ENCODE measurements at places on chromosomes 11 and 22. TPM values are rescaled to one million over a fixed set of nuclear protein-coding genes. Genes with fewer than 3 reads are reported as not detected.

ABTB2 gene
- 3.2 TPM for total RNA-seq

- DNase-seq: no peak
These were observed 69.7 kb downstream of the RAB38 start for GRCh38 chr11:88105526-88105925.

SNX32 gene
- total RNA-seq: not detected

SDHAF2 gene
- total RNA-seq: 67.8 TPM

DNA sequence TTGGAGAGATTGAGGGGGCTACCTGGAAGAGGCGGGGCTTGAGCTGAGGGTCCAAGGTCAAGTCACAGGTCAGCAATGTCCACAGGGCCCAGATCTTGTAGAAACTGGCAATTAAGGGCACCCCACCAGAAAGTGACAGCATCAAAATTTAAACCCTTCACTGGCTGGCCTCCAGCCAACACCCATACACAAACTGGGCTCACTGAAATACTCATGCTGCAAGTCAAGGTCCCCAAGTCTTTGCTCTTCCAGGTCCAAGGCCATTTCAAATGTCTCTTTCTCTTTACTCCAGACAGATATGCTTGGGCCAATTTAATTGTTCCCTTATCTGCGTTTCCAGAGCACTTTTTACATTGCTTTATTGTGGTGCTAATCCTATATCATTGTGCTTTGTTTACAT is 36.4 kb downstream of the LMO2 start:
- no peak for DNase-seq

DNA sequence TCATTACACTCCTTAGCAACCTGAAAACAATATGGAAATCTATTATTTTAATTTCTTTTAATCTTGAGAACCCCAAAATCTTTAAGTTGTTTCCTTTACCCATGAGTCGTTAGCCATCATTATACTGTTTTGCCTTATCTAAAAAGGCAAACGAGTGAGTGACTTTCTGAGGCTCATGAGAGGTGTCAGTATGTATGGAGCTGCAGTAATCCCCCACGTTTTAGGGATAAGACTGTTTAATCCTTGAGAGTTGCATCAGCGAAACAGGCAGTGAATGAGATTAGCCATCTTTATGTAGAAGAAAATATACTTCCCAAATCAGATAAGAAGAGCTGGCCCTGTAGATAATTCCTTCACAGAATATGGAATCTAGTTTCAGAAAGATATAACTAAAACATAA is 1147.0 kb downstream of the DLG2 start:
- no peak for DNase-seq

CCDC73 gene
- total RNA-seq: not detected

DNA sequence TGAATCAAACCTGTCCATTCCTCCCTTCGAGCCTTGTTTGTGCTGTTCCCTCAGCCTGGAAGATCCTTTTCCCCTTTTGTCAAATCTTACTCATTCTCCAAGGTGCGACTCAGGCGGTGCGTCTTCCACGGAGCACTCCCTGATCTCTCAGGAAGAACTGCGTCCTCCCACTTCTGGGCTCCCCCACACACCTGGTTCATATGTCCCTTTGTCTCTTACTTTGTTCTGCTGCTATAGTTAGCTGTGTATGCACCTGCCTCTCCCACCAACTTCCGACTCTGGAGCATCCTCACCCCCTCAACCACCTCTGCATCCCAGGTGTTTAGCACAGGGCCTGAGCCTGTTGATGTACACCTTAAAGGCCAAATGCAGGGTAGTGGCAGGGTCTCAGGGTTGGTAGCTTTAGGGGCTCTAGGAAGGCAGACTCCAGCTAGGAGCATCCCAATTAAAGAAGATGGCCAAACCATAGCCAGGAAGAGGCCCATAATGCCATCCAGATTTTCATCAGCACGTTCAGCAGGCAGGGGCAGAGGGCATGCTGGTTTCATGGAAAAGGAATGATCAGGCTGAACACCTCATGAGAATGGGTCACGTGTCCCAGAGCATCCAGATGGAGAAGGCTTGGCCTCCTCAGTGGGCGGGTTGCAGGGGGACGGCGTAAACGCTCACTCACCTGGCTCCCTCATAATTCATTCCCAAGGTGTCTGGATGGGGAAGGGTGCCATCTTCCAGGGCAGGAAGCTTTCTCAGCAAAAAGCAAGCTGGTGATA is 20.1 kb downstream of the PTPN5 start:
- no peak for DNase-seq

DNA sequence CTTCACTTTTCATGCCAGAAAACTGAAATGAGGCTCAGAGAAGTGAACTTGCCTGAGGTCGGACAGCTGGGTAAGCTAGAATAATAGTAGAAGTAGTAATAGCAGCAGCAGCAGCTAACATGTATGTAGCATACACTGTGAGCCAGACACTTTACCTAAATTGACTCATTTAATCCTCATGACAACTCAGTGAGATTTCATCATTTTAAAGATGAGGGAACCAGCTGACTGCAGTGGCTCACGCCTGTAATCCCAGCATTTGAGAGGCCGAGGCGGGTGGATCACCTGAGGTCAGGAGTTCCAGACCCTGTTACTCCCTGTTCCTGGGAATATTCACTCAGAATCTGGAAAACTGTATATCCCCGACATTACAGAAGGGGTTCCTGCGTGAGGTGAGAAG is 154.5 kb downstream of the DBX1 start:
- no peak for DNase-seq

TNKS1BP1 gene
- total RNA-seq: 12.6 TPM

MADD gene
- 17.2 TPM for total RNA-seq

- no peak for DNase-seq
These were observed 505 bp downstream of the FAM227A start for GRCh38 chr22:38655519-38656255.

RFPL2 gene
- not detected for total RNA-seq

DNA sequence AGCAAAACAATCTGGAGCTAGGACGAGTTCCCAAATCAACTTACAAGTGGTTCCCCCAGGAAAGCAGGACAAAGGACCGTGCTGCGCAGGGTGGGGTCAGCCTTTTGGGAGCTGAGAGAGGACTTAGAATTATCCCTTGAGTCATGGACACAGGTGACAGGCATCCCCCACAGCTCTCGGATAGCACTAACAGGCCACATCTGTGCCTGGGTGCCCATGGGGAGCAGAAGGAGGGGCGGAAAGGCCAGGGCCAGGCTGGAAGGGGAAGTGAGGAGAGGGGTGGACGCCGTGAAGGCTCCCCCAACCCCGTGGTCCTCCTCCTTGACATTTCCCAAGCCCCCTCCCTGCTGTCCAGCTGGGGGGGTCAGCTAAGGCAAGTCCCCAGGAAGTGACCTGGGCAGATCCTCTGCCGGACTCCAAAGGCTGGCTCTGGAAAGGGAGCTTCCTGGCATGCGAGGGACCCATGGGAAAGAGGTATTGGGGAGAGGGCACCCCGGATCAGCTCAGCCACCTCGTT is 31.6 kb upstream of the A4GALT start:
- no peak for DNase-seq

DNA sequence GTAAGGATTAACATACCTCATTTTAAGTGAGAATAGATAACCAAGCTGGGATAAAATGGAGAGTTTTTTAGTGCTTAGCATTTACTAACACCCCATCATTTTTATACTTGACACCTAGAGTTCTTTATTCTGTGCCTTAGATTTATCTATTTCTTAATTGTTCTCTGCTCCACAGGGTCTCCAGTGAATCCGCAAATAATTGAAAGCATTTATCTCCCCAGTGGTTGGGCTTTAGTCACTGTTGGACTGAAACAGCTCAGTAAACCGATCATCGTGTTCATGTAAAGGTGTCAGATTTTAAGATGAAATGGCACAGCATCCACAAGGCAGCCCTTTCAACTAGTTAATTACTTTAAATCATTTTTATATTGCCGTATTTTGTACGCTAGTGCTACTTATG is 17.8 kb upstream of the GRIA4 start:
- no peak for DNase-seq

DNA sequence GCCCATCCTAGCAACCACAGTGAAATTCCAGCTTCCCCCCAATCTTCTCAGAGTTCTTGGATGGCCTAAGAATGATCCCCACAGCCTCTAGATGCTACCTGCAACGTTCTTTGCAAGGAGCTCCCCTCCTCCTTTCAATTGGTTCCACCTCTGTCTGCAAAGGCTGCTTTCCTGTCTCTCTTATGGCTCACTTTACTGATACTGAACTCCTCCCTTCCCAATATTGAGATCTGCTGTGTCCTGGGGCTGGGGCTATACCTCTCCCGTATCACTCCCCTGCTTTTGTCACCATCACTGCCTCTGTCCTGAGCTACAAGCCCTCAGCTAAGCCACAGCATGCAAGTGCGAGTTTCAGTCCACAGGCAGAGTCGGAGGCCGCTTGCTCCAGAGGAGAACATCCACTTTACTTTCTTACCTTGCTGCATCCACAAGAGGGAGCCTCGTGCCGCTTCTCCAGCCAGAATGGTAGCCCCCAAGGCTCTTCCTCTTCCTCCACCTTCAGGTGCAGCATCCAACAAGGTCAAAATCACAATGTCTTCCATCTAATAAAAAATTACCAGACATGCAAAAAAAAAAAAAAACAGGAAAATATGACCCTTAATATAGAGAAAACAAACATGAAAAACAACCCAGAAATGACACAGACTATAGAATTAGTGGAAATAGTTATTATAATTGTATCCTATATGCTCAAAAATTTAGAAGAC is 48.6 kb upstream of the TMEM45B start:
- peak; percentile 26 for DNase-seq

DNA sequence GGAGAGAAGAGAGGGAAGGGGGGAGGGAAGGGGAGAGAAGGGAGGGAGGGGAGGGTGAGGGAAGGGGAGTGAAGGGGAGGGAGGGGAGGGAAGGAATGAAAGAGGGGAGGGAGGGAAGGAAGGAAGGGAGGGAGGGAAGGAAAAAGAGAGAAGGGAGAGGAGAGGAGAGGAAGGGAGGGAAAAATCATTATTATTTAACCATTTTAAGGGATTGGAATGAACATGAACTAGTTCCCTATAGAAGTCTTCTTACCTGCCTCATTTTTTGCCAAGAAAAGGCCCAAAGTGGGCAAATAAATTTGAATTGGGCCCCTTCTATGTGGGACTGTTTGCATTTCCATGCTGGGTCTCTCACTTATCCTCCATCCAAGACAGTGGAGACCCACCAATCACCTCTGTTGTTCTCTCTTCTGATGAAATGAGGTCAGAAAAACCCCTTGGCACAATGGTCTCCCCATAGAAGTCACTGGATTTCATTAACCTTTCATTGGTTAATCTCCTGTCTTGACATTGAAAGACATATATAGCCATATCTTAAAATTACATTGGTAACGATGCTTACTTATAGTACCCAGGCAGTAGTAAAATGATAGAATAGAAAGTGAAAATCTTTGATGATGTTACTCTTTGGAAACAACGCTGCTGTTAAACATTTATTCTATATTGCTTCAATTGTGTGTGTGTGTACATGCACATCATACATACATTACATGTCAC is 80.1 kb upstream of the ASPHD2 start:
- DNase-seq: no peak

- DNase-seq: no peak
These were observed 2.3 kb downstream of the MN1 start for GRCh38 chr22:27799015-27799826.

- DNase-seq: no peak
These were observed 950 bp upstream of the ACER3 start for GRCh38 chr11:76859708-76860227.

DNA sequence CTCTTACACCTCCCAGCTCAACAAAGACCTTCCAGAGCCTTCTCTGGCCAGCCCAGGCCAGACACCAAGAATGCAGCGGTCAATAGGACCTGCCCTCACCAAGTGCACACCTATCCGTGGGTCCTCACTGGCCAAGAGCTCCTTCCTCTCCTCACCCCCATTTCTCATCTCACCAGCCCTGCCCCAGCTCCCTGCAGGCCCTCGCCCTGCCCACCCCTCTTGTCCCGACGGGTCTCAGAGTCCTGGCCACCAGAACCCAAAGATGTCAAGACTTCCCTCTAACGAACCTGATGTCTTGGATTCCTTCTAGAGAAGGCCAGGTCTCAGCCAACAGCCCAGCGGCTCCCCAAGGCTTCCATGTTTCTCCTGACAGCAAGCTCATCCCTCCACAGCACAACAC is 43.6 kb downstream of the IGF2 start:
- no peak for DNase-seq

GRCh38 chr11:61830237-61831105 is 2.4 kb downstream of the FADS2 start:
- DNase-seq: no peak

DNA sequence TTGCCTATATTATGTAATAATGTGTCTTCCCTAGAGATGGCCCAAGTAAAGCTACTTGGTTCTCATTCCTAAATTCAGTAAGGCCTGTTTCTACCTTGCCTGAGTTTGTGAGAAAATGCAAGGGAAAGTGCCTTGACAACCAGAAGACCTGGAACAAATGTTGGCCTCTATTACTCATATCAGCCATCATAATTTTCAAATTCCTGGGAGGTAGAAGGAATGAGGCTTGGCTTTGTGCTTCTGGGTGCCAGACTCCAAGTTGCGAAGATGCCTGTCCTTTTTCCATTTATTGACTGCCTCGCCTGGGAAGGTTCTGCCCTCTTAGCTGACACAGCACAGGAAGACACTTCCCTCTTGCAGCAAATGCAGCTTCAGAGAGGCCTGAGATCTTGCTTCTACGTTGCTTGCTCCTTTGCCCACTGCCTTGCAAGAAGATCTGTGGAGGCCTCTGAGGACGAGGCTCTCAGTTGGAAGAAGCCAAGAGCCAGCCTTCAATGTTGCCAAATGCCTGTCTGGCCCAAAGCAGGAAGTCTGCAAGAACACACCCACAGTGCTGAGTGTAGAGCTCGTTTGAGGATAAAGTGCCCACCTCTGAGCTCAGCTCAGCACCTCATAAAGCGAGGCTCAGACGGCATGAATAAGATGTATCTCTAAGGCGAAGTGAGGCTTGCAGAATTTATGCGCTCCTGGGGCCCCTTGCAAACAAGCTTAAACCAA is 120.1 kb downstream of the GALNT18 start:
- DNase-seq: no peak

DNA sequence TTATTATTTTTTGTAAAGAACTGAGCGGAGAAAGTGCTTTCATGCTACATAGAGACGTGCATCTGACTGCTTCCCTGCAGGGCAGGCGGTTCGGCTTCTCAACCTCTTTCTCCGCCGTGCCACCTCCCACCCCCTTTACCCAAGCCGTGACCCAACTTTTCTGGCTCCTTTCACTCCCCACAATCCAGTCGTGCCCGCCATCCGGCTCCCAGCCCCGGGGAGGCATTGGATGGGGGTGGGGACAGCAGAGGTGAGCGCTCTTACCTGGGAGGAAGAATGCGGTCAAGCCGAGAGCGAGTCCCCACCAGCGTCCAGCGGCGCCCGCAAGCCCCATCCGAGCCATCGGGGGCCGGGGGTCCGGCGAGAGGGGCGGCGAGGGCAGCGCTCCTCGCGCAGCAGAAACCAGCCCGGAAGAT is 781 bp downstream of the NECTIN1 start:
- DNase-seq: no peak

Measured in H4 (cell line).